Inflammatory macrophage treated with lipopolysaccharide for 1 hour (primary cell): ENCODE measurements at places on chromosomes 4 and X.

GRCh38 chrX:101407167-101407747, 468 bp downstream of the GLA start:
- DNase-seq = peak; percentile 25

- DNase-seq = no peak
Measured at GRCh38 chr4:157564771-157565170, 344.2 kb downstream of the GRIA2 start.

DNA sequence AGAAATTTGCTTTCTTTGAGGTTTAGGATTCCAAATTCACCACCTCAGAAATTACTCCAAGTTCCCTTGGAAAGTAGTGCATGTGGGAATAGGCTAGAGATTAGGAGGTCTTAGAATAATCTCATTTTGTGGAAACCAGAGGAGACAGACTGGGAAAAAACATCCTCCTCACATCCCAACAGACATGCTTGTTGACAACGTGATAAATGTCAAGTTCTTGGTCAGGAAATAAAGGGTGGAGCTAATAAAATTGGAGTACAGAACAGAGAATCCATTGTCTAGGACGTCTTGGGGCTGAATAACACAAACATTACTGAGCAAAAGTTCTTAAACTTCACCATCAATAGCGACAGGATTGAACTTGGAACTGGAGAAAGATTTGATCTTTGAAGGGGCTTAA, 233.4 kb downstream of the PABPC4L start:
- no peak for DNase-seq

DNA sequence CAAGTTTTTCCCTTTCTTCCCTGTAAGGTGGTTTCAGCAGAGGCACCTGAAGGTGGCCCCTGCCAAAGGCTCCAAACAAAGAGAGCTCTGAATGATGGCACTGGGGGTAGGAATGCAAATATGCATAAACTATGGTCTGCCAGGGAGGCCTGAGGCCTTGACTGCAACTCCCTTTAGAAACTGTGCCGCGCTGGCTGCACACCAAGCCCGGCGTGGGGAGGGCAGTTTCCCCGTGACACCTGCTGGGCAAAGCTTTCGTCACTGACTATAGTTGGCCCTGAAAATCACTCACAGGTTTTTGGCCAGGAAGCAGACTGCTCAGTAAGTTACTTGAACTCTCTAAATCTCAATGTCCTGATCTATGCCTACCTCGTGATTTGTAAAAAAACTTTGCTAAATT, 97.8 kb upstream of the ATOH1 start:
- no peak for DNase-seq

DNA sequence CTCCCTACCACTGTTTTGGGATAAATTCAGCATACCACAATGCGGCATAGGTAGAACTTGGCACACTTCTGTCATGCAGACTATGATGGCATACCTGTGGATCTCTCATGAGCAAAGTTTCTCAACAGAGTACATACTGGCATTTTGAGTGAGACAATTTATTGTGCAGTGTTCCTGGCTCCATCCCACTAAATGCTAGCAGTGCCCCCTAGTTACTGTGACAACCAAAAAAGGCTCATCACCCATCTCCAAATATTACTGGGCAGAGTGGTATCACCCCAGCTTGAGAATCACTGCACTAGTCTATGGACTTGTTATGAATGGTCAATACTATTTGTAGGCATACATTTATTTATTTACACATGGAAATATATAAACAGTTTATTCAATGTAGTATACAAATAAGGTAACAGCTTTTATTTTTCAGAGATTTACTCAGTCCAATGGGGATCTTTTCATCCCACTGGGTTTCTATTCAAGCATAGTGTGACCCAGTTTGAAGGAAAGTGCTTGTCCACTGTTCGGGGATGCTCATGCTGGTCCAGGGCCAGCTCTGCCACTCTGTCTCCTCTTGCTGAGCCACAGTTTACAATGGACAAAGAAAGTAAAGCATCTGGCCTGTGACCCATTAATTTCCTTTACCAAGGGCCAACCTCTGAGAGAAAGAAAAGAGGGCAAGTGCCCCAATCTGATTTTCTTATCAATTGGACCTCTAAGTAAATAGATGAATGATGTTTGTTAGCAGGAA, 81.0 kb upstream of the IL2 start:
- no peak for DNase-seq

DNA sequence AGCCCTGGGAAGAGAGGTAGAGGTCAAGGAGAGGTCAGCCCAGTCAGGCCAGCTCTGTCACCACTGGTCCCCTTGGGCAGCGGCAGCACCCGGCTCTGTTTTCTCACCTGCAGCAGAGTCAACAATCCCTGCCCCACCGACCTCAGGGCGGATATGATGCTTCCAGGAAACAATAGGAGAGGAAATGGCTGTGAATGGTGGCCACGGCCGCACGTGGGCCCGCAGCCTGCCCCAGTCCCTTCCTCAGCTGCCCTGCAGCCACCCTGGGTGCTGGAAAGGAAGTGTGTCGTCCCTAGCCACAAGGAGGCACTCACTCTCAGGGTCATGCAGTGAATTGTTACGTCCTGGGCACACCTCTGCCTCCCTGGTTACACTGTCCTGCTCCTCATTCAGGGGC, 92.5 kb upstream of the ENPP6 start:
- no peak for DNase-seq

GRCh38 chr4:121484633-121485032, 103.8 kb upstream of the QRFPR start:
- DNase-seq = peak; percentile 46

GRCh38 chrX:123909523-123909922, 49.7 kb downstream of the XIAP start:
- DNase-seq = peak; percentile 54

DNA sequence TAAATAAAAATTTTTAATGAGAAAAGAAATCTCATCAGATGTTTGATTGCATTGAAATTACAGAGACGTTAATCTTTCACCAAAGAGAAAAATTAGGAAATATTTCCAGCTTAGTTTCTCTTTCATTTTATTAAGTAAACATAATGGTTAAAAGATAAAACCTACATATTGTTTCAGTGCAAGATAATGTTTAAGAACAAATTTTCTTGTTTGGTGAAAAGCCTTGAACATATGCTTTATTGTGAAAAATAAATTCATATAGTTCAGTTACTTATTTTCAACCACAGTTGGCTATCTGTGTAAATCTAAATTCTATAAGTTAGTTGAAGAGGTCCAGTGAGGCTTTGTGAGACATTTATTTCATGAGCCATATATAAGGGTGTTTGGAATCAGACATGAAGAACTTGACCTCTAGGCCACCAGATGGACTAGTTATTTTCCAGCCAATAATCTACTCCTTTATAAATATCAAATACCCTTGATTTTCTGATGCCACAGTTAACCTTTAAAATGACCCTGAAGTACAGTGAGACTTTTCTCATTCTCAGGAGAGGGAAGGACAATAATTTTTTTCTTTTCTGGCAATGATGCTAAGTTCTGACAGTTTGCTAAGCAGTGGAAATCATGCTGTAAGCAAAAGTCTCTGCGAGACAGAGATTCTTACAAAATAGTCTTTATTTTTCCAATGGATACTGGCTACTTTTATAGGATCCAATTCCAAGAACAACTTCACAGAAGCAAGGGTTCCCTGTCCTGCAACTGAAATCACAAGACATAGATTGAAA, 2.5 kb downstream of the ARSJ start:
- no peak for DNase-seq

DNA sequence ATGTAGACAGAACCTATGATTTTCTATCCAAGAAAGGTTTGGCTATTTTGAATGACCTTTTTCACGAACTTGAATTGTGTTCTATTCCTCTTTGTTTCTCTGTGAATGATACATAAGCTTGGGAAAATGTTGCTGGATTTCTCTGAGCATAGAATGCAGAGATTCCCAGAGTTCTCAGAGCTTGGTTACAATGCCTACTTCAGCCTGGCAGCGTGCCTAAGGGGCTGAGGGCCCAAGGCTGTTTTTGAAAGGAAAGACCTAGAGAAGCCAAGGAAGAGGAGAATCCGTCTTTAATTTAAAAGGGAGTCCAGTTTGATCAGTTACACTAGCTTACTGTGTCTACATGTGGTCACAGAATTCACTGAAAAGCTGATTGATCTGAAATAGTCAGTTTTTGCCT, 55.3 kb upstream of the CXorf51B start:
- DNase-seq = no peak

DNA sequence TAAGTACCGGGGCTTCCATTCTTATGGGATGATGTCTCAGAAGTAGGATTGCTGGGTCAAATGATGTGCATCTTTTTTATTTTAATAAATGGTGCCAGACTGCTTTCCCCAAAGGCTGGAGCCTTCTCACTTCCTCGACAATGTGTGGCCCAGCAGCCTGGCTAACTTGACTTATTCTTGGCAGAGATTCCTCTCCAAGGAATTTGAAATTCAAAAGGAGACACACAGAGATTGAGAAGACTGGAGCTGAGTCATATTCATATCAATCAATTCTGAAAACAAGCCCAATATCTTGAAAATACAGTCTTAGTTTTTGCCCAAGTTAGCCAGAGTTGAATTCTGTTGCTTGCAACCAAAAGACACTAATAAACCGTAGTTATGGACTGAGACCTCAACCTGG, 10.8 kb upstream of the PJA1 start:
- no peak for DNase-seq

DNA sequence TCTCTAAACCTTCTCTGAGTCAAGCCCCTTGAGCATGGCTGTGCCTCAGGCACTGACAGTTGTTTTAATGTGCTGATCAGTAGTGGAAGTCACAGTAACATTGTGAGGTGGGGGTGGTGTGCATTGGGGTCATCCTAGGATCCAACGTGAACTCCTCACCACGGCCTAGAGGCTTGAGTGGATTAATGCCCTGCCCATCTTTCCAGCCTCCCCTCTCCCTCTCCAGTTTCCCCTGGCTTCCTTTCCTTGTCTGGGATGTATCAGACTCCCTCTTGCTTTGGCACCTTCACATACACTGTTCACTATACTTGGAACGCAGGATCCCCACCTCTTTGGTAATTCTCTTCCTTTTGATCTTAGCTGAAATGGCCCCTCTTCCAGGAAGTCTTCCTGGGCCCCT, 13.3 kb upstream of the PJA1 start:
- no peak for DNase-seq

GRCh38 chr4:21554066-21554465, 394.5 kb downstream of the KCNIP4 start:
- DNase-seq = no peak

- DNase-seq = no peak
Measured at GRCh38 chr4:149793459-149793858, 22.2 kb downstream of the IQCM start.

DNA sequence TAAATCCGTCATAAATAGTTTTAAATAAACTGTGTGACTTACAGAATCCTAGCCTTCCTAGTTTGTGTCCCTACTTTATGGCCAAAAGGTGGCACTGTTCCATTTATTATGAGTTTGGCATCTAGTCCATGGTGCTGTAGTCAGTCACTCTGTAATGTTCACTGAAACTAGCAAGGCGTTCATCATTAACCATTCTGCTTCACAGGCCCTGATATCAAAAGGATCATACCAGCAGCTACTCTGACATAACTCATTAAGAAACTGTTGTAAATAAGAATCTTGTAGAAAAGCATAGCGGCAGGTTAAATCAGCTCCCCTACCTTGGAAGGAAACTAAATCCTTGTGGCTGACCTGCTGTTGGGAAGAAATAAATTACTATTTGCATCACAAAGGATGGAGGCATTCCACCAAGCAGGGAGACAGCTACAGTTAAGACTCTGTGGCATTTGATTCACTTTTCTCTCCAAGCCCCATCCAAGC, 919.6 kb upstream of the DIAPH2 start:
- DNase-seq = peak; percentile 9

GRCh38 chr4:127446427-127446885, 186.3 kb upstream of the INTU start:
- no peak for DNase-seq

DNA sequence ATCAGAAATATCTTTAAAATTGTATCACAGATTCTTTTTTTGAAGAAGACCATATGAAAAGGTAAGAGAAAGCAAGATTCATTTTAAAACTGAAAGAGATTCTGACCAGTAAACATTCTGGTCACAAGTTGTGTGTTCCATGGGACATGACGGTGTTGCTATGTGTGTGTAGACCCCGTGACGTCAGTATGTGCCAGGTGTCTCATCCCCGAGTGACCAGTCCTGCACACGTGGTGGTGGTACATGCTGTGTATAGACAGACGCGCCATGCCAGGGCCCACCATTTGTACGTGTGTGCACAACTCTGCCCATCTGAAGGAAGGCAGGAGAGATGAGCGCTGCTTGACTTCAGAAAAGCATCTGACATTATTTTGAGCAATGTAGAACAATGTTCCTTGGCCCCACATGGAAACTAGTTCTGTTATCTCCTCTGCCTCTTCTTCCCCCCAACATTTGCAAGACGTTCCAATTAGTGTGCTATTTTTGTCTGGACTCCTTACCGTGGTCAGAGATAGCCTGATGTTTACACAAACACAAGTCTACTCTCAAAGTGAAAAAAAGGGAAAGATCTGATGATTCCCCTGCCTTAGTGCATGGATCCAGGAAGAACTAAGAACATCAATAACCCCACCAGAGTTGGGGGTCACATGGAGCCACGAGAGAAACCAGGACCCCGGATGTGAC, 51.2 kb downstream of the IRF2 start:
- DNase-seq = no peak

- DNase-seq = no peak
Measured at GRCh38 chr4:650461-650860, 23.6 kb downstream of the ATP5ME start.

- no peak for DNase-seq
Measured at GRCh38 chrX:112687189-112687691, 7.5 kb upstream of the LHFPL1 start.

GRCh38 chr4:54852054-54852453, 194.3 kb downstream of the KIT start:
- DNase-seq = no peak

DNA sequence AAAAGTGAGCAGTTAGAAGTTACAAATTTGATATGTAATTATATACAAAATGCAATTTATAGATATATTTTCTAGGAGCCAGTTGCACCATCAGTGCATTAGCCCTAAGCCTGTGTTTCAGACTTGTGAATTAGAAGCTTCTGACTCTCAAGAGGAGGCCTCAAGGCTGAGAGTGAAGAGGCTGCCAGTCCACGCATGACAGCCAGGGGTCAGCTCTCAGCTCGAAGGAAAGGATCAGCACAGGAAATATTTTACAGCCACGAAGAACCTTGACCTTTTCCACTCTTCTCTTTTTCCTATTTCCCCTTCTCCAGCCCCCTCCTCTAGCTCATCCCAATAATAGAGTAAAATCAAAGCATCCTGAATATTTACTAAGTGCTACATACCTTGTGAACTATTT, 642.4 kb downstream of the TRIML1 start:
- DNase-seq = no peak

- DNase-seq = peak; percentile 33
Measured at GRCh38 chrX:136210806-136211205, 40.4 kb downstream of the MAP7D3 start.

DNA sequence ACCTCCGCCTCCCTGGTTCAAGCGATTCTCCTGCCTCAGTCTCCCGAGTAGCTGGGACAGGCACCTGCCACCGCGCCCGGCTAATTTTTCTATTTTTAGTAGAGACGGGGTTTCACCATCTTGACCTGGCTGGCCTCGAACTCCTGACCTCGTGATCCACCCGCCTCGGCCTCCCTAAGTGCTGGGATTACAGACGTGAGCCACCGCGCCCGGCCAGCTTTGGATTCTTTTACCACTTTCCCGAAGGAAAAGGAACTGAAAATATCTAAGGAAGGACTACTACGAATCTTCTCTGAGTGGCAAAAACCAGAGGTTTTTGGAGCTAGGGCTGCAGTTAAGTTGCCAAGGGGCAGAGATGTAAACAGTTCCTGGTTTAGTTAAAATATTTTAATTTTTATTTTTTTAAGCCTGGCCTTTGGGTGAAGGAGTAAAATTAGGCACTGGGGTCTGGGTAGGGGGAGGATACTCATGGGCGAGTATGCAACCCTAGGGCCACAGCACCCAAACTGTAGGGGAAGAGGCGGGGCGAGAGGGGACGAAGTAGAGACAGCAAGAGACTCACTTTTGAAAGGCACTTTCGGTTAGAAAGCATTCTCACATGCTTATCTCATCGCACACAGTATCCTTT, 525 bp upstream of the CISD2 start:
- DNase-seq = no peak
